NCI-H1930 (cell line): ENCODE measurements at places on chromosomes 16 and 17.

- peak; percentile 9 for DNase-seq
Measured at GRCh38 chr17:40062329-40063186, at the start of gene THRA. Gene THRA, plus strand, starts transcription at chr17:40062965. Its CDS starts 11,524 bp downstream, at chr17:40074489.

- DNase-seq = no peak
Measured at GRCh38 chr17:40335620-40336019, 26.6 kb downstream of the RARA start.

DNA sequence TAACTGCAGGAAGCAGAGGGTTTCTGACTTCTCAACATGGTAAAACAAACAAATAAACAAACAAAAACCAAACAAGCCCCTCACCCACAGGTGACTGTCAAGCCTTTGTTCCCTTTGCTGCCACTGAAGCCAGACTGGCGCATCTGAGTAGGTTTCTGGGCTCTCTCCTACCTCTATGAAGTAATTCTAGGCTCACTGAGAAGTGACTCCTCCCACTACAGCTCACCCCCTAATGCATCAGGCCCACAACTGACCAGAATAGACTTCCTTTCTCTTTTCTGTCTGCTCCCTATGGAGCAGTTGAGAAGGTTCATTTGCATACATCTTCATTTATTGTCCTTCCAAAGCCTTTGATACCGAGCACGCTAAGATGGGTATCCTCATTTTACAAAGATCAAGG lies 77.0 kb upstream of the CCL2 start:
- no peak for DNase-seq

DNA sequence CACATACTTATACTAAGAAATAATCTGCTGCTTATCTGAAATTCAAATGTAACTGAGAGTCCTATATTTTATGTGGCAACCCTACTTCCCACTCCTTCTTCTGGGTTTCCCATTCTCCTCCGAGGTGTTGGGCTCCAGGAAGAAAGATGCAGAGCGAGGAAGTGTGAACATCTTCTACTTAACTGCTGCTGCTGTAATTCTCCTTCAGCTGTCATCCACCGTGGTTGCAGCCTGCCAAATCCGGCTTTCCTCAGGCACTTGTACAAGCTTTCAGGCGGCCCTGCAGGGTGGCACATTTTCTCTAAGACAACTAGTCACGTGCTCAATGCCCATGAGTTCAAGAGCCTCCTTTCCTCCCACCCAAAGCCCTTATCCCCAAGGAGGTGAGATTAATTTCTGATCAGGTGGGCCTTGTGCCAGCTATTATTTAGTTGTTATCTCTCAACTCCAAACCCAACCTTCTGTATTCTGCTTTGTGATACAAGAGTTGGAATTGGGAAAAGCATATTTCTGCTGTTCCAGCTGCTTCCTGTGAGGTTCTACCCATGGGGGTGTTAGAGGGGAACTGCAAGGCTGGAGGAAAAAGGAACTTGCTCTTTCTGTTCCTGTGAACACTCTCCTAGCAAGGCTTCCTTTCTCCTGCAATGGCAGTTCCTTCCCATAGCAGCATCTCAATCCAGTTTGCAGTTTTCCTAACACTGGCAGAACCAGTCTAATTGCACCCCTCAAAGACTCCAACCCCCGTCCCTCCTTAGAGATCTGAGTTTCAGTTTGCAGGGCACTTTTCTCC lies 67.6 kb upstream of the RBBP6 start:
- DNase-seq = no peak

- no peak for DNase-seq
Measured at GRCh38 chr16:48001324-48001895, 154.4 kb downstream of the ABCC12 start.

DNA sequence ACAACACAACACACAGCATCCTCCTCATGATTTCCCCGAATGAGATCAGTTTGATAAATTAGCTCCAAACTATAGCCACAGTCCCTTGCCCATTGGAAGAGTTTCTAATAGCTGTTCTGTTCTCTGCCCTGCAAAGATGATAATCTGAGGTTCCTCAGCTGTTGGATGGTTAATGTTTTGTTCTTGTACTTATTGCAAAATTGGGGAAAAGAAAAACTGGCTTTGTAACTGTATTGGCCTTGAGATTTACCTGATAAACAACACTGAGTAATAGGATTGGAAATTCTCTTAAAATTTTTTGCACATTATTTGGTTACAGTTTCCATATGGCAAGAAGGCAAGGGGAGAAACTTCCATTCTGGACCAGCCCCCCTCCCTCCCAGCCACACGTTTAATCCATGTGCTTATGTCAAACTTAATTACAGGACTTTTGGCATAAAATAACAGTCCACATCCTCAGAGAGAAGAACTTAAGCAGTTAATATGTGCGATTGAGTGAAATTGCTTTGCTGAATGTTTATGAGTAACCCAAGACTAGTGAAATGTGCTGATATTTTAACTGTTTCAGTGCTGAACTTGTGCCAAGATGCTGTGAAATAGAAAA lies 119.1 kb upstream of the ZFHX3 start:
- no peak for DNase-seq

GRCh38 chr17:30933966-30934365 lies 12.2 kb downstream of the ADAP2 start:
- no peak for DNase-seq

DNA sequence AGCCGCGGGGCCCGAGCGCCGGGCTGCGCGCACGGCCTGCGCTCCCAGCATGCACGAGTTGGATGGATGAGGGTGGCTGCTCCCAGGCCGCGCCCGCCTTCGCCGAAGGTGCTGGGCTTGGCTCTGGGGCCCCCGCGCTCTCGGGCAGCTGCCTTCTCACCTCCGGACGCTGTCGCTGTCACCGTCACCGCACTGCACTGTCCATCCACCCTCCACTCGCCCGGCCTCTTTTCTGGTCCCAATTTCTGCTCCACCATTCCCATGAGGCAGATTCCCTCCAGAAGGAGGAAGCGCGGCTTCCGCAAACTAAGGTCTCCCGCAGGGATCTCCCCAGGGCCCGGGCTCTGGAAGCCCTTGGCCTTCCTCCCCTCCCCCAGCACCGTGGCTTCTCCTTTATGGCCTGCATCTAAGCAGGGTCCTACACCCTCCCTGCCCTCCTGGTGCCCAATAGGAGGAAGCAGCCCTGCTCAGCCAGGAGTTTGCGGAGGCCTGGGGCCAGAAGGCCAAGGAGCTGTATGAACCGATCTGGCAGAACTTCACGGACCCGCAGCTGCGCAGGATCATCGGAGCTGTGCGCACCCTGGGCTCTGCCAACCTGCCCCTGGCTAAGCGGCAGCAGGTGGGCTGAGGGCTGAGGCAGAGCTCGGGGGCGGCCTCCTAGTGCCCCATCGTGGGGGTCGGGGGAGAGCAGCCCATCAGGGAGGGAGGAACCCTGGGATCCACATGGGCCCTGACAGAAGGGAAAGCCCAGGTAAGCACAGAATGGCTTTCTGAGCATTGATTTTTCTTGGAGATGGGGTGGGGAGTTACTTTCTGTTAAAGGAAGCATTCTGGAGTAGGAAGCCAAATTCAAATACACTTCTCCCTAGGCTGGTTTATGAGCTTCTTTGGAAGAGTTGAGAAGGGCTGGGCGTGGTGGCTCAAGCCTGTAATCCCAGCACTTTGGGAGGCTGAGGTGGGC lies 899 bp downstream of the ACE start:
- no peak for DNase-seq

- DNase-seq = no peak
Measured at GRCh38 chr17:1735834-1736347, 6.8 kb upstream of the SERPINF2 start.

DNA sequence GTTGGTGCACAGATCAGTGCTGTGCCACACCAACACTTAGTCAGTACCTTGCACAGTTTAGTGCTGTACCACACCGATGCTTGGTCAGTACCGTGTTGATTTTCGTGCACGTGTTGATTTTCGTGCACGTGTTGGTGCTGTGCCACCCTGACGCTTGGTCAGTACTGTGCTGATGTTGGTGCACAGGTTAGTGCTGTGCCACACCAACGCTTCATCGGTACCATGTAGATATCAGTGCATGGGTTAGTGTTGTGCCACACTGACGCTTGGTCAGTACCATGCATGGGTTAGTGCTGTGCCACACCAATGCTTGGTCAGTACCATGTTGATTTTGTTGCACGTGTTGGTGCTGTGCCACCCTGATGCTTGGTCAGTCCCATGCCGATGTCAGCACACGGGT lies 103.5 kb downstream of the NPIPB11 start:
- no peak for DNase-seq

GRCh38 chr17:73232587-73233373 lies 28.9 kb downstream of the CPSF4L start:
- DNase-seq = no peak

DNA sequence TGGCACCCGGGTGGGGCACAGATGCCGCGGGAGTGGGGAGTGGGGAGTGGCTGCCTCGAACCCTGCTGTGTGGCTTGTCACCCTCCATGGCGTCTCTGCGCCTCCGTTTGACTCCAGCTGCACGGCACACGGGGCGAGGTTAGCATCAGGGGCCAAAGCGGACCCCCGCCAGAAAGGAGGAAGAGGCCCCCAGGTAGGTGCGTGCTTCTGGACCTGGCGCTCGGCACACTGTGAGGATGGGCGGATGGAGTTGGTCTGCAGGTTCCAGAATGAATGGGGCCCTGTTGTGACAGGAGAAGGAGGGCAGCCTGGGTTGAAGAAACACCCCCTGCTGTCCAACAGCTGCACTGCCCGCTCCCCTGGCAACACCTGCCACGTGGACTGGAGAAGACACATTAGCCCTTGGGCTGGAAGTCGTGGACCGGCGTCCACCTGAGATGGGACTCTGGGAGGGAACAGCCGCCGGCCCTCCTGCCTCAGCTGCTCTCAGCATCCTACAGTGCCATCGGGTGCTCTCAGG lies 9.4 kb upstream of the FASN start:
- no peak for DNase-seq

DNA sequence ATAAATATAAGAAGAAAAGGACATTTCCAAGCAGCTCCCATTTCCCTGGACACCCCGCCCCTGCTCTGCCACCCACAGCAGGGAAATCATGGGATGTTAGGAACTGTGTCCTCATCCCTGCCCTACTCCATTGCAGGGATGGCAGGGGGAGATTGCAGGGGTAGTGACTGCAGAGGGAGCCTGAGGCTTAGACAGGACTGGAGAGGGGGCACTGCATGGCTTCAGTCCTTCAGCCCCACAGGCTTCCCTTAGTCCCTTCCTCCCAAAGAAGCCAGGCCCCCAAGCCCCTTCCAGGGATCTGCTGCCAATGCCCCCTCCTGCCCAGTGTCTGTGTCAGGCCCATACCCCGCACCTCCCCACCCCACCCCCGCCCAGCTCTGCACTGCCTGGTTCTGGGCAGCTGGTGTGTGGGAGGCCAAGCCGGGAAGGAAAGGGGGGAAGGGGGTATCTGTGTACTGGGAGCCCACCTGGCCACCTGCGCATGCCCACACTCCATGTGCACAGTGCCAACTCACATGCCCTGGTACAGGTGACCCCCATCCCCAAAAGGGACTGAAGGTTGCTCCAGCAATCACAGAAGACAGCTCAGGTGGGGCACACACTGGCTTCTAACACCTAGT lies 3.3 kb downstream of the RUNDC3A start:
- no peak for DNase-seq

- no peak for DNase-seq
Measured at GRCh38 chr17:68451670-68452354, 5.5 kb downstream of the WIPI1 start.

DNA sequence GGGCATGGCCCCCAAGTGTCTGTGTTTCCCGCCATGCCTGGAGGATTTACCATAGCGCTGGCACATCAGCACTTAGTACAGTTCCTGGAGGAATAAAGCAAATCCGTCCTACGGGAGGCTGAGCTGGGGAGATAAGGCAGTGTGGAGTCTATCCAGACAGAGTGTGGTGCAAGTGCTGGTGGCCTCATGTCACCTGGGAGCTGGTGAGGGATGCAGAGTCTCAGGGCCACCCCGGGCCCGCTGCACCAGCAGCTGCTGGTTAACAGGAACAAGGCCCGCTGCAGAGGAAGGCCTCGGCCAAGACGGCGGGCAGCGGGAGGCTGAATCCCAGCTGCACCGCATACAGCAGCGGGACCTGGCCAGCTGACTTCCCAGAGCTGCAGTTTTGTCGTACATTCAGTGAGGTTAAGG lies 57.3 kb upstream of the CDC42EP4 start:
- DNase-seq = no peak

GRCh38 chr16:83914091-83914710 lies 15.3 kb downstream of the MLYCD start:
- no peak for DNase-seq

DNA sequence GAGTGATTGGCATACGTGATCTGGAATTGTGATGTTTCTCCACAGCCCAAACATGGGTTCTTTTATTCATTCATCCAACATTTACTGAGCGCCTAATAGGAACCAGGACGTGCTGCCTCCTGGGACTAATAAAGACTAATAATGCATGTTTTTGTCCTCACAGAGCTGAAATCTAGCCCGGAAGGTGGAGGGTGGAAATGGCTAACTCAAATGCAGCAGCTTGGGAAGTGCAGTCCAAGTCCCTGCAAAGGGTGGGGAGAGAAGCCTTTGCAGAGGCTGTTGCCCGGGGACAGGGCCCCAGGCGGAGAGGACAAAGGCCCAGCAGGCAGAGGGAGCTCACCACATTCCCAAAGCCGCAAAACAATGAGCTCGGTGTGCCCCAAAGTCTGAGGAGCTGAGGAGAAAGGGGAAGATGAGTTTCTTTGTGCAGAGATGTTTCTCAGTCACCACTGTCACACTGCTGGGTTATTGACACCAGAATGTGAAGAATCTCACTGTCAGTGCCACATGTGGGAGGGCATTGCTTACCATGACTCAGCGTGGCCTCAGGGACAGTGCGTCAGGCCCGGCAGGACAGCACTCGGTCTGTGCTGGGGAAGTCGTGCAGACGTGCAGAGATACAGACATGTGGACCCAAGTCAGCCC lies 118.2 kb upstream of the CHMP6 start:
- DNase-seq = no peak

GRCh38 chr17:10875430-10875851 lies 37.6 kb upstream of the PIRT start:
- DNase-seq = no peak

DNA sequence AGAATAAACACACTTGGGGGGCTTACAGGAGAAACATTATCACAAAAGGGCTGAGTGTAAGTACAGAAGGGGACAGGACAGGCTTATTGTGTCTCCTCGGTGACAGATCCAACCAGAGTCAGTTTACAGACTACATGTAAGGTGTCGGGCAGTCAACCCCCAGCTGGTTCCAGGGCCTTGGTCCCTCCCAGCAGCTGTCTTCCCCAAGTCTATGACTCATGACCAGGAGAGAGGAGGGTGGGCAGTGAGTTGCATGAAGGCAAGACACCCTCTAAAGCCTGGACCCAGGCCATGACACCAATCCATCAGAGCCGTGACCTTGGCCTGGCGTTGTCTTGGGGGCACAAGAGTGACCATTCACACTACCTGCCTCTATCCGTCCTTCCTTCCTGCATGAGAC lies 276.2 kb upstream of the CCL2 start:
- no peak for DNase-seq

DNA sequence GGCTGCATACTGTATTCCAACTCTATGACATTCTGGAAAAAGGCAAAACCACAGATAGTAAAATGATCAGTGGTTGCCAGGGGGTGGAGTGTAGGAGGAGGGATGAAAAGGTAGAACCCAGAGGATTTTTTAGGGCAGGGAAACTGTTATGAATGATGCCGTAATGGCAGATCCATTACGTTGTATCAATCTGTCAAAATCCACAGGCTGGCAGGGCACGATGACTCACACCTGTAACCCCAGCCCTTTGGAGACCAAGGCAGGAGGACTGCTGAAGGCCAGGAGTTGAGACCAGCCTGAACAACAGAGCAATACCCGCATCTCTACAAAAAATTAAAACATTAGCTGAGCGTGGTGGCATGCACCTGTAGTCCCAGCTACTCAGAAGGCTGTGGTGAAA lies 91.8 kb downstream of the RMI2 start:
- no peak for DNase-seq

GRCh38 chr17:21249920-21250703 lies 3.1 kb downstream of the NATD1 start:
- DNase-seq = no peak

GRCh38 chr16:50400967-50401348 lies 32.2 kb upstream of the BRD7 start:
- DNase-seq = no peak
